Activated CD4-positive, CD25-positive, alpha-beta regulatory T cell (primary cell): ENCODE measurements at places on chromosomes 4 and X.

GRCh38 chr4:137703195-137703594 is 170.9 kb upstream of the PCDH18 start:
- no peak for DNase-seq

DNA sequence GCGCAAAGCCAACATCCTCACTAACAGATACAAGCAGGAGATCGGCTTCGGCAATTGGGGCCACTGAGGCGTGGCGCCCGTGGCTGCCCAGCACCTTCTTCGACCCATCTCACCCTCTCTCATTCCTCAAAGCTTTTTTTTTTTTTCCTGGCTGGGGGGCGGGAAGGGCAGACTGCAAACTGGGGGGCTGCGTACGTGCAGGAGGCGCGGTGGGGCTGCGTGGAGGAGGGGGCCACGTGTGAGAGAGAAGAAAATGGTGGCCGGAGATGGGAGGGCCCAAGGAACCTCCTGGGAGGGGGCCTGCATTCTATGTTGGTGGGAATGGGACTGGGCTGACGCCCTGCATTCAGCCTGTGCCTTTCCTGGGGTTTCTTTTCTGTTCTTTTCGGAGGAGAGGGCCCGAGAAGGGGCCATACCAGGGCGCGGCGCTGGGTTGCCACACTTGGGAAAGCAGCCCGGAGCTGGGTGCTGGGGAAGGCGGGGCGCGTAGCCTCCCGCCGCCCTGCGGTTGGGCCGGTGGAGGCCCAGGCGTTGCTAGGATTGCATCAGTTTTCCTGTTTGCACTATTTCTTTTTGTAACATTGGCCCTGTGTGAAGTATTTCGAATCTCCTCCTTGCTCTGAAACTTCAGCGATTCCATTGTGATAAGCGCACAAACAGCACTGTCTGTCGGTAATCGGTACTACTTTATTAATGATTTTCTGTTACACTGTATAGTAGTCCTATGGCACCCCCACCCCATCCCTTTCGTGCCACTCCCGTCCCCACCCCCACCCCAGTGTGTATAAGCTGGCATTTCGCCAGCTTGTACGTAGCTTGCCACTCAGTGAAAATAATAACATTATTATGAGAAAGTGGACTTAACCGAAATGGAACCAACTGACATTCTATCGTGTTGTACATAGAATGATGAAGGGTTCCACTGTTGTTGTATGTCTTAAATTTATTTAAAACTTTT is 4.5 kb downstream of the MID1IP1 start:
- peak; percentile 23 for DNase-seq

GRCh38 chr4:37946503-37947179 is 13.6 kb upstream of the PTTG2 start:
- DNase-seq = no peak

GRCh38 chrX:66675541-66675940 is 36.7 kb upstream of the EDA2R start:
- no peak for DNase-seq

- no peak for DNase-seq
These were observed 482 bp downstream of the GSTCD start for GRCh38 chr4:105709081-105709450.

DNA sequence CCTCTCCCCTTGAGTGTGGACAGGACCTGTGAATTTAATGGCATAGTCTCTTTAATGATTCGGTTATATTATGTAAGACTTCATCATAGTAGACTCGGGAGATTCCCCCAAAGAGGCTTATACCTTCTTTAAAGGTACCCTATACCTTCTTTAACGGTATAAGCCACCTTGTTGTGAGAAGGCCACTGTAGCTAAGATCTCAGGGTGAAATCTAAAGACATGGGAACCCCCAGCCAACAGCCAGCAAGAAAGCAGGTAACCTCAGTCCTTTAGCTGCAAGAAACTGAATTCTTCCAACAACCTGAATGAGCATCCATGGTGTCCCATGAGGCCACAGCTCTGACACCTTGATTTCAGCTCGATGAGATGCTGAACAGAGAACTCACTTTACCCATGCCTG is 931 bp downstream of the DDX60 start:
- no peak for DNase-seq

DNA sequence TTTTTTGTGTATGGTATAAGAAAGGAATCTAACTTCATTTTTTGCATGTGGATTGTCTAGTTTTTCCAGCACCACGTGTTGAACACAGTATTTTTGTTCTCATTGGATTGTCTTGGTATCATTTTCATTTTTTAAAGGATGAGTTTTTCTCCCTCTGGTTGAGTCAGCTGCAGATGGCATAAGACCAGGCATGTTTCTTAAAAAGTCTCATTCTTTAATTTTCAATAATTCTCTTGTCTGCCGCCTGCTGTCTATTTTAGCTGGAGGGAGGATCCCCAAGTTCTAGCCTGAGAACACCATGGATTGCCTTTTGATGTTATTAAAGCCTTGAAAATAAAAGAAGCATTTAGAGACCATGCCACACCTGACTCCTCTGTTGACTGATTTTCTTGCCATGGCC is 263.8 kb downstream of the ARHGAP24 start:
- no peak for DNase-seq

- no peak for DNase-seq
These were observed 36.9 kb upstream of the ATOH1 start for GRCh38 chr4:93791570-93792195.

GRCh38 chr4:91340822-91341221 is 962.9 kb upstream of the GRID2 start:
- DNase-seq = no peak

GRCh38 chrX:33129607-33130006 is 81.7 kb downstream of the DMD start:
- no peak for DNase-seq

- DNase-seq = no peak
These were observed 14.7 kb downstream of the GBA3 start for GRCh38 chr4:22707390-22707789.

DNA sequence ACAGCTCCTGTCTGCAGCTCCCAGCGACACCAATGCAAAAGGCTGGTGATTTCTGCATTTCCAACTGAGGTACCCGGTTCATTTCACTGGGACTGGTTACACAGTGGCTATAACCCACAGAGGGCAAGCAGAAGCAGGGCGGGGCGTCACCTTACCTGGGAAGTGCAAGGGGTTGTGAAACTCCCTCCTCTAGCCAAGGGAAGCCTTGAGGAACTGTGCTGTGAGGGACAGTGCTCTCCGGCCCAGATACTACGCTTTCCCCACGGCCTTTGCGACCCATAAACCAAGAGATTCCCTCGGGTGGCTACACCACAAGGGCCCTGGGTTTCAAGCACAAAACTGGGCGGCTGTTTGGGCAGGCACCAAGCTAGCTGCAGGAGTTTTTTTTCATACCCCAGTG is 218.9 kb downstream of the PPP3CA start:
- DNase-seq = no peak

DNA sequence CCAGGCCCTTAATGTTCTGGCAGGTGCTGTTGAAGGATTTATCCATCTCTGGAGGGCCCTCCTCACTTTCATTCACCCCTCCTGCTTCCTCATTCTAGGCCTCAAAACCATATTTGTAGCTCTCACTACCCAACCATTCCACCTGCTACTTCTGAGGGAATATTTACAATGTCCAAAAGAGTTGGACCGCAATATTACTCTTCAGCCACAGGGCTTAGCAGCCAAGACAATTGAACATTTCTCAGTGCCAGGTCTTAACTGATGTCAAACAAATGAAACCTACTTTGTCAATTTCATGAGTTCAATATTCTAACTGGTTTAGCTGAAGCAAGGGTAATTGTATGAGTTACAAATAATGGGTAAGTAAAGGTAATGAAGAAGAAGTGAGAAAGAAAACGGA is 113.2 kb downstream of the ENOX2 start:
- no peak for DNase-seq

DNA sequence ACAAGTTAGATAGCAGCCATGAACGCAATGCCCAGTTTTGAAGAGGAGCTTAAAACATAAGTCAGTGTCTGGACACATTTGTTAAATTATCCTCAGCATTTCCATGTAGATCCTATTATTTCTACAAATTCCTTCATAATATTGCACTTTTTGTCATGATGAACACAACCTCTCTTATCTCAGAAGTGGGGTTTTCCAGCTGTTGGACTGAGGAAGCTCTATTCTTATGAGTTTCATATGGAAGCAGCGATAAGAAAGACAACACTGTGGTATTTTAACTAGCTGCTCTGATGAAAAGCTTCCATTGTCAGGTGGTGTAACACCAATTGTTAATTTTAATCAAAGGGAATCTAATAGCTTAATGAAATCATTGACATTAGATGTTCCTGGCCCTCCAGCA is 308.7 kb downstream of the GBA3 start:
- DNase-seq = no peak

DNA sequence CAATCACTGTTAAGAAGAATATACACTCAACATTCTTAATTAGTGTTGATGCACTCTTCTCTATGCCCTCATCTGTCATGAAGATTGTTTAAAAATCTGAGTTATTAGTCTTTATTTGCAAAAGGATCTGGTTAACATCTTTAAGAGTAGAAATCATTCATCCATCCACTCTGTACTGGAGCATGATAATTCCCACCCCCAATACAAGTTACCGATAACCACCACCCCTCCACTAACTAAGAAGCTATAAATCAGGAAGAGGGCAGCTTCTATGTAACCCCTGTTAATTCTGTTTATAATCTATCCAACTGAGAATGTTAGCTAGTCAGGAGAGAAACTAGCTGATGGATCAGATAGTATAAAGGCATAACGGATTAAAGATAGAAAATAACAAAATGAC is 34.5 kb downstream of the RAB28 start:
- DNase-seq = no peak

- DNase-seq = no peak
These were observed 44.4 kb downstream of the METTL14 start for GRCh38 chr4:118729287-118730286.

GRCh38 chrX:97328853-97329390 is 445.2 kb downstream of the RPA4 start:
- no peak for DNase-seq

DNA sequence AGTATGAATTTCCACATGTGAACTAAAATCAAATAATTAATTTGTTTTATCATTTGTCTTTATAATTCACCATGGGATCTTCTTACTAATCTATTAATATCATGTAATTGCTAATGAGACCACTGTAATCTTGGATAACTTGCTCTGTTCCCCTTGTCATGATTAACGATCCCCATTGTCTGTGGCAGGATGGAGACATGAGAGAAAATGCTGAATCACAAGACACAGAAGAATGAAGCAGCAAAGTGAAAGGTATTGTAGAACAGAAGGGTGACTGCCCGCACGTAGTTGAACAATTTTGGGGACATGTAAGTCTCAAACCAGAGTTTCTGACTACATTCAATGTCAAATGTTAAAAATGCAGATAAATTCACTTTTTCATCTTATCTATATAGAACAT is 135.2 kb downstream of the EPHA5 start:
- DNase-seq = no peak

DNA sequence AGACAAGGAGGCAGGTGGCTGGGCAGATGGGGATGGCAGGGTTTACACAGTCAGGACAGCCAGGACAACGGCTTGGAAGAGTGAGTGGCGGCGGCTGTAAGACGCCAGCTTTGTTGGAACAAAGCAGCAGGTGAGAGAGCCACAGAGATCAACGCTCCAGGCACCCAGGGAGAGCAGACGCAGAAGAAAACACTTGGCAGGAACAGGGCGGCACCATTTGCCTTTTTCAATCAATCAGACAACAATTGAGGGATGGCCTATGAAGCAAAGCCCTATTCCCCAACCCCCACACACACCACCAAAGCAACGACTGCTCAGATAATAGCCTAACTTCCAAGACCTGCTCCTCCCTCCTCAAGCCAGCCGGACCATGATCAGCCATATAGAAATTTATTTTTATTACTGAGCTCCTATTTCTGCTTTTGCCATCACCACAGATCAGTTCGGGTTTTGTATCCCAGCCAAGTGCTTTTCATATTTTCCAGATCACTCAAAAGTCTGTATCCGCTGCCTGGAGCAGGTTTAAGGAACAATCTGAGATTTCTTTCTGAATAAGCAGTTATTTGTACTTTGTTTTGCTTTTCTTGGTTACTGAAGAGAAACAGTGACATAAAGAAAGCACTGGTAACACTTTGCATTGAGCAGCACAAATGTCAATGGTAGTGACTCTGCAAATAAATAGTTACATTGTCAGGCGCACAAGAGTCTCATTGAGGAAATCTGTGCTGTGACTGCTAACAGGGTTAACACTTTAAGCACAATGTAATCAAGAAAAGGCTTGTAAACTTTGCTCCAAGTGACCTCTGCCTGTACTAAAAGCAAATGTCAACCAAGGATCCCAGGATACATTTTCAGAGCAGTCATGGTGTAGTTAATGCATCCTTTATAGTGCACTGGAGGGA is 81.8 kb upstream of the RBPJ start:
- no peak for DNase-seq

DNA sequence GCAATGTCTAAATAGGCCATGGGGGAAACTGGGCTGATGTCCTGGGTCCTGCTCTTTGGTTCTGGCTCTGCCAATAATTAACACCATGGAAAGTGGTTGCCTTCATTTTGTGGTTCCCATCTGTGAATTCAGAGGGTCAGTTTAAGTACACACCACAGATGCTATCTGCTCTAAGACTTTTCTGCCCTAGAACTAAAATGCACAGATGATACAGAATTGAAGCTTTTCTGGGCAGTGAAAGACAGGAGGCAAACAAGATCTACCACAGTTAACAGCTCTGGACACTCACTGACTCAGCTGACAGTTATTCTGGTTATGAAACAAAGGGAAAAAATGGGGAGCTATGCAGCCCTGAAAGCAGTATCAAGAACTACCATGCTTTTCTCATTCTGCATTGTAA is 37.3 kb downstream of the APBB2 start:
- no peak for DNase-seq
